ENCODE measurements at places on chromosomes 13 and 19. TPM values are rescaled to one million over a fixed set of nuclear protein-coding genes. Genes with fewer than 3 reads are reported as not detected.

The TRIP10 gene
- total RNA-seq = 1.1 TPM

The HTR2A gene
- total RNA-seq = not detected

The SBK2 gene
- total RNA-seq = not detected

The C19orf47 gene
- 11.2 TPM for total RNA-seq

The ZNF492 gene
- total RNA-seq = 1.5 TPM

The SMIM44 gene
- not detected for total RNA-seq

The DHDH gene
- 0.68 TPM for total RNA-seq

The HCST gene
- 101 TPM for total RNA-seq

The EMP3 gene
- total RNA-seq = 174 TPM

The UNC13A gene
- 0.03 TPM for total RNA-seq

The CLDN10 gene
- not detected for total RNA-seq

The CRX gene
- total RNA-seq = not detected

The OR10H1 gene
- not detected for total RNA-seq

The PEAK3 gene
- not detected for total RNA-seq

The MED29 gene
- total RNA-seq = 45.9 TPM

The RAB8A gene
- total RNA-seq = 88.4 TPM

The PDX1 gene
- not detected for total RNA-seq

The ZNF66 gene
- total RNA-seq = 8.2 TPM

The LILRB1 gene
- 1.6 TPM for total RNA-seq

The CALM3 gene
- total RNA-seq = 150 TPM

The ZNF254 gene
- total RNA-seq = 14.2 TPM

The NUDT15 gene
- total RNA-seq = 24.9 TPM

The GPALPP1 gene
- total RNA-seq = 16.7 TPM

The ELSPBP1 gene
- not detected for total RNA-seq

The ZSWIM4 gene
- 4.1 TPM for total RNA-seq

The RASIP1 gene
- 0.64 TPM for total RNA-seq

The FCGBP gene
- 28.1 TPM for total RNA-seq

The CCDC124 gene
- 35.9 TPM for total RNA-seq

The FPR1 gene
- total RNA-seq = not detected
